ENCODE measurements at places on chromosomes 4 and X.

DNA sequence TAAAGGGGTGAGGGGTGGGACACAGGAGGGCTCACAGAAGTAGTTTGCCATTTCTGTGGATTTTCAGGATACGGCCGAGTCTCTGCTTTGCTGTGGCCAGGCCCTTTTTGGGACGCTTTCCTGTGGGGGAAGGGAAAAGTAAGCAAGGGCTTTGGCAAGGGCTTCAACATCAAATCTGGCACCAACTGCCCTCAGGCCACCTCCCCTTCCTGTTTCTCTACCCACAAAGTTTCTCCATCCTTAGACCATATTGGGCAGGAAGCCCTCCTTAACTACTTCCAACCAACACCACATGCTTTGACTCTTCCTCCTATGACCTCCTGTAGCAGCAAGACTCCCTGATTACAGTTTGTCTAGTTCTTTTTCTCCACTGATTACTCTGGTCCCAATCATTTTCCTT, 105.1 kb downstream of the PHF8 start:
- DNase-seq = no peak

GRCh38 chrX:134801267-134801666, 143.0 kb upstream of the PLAC1 start:
- no peak for DNase-seq

DNA sequence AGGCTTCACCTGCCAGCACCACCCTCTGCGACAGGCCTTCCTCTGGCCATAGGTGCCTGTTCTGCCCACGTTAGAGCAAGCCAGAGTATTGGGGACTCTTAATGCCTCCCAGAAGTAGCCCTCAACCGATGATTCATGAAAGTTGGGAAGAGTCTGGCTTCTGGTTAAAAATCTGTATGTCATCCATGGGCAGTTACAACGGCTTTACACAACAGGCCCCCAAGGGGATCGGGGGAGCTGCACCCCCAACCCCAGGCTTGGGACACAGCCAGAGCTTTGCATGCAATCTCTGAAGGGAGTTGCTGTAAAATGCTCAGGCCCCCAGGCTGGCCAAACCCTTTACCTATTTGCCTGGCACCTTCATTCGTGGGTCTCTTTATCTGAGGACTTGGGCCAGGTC, 5.4 kb upstream of the CYTL1 start:
- DNase-seq = no peak

DNA sequence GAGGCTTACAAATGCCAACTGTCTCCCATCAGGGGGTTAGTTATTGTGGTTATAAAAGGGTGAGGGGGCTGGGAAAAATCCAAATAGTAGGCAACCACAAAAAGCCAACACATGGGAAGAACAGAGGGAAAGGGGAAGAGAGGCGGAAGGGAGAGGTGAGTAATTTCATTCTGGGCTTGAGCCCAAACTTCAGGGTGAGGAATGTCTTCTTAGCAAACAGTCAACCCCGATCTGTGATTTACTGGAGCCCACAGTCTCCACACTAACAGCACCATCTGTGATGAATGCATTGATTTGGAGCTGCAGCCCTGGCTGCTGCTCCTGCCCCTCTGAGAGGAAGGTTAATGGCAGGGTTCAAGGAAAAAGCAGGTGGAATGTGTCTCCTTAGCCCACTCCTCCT, 162.2 kb upstream of the GPR101 start:
- DNase-seq = no peak

GRCh38 chrX:55120761-55121358, 32.0 kb downstream of the PAGE2 start:
- DNase-seq = no peak

DNA sequence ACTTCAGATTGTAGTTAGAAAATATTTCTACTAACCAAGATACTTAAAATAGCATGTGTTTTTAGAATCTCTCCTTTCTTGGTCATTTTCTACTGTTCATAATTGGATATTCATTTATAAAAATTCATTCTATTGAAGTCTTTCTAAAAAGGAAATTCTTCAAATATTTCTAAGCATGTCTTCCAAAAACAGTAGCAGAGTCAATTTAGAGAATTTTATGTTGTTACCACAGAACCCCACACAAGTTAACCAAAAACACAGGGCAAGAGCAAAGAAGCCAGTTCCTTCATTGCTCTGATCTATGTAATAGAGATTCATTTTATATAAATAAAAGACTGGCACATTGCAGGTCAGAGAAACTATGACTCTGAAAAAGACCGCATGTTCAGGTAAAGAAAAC, 345.1 kb upstream of the PITX2 start:
- DNase-seq = no peak

GRCh38 chr4:10762561-10762960, 78.0 kb upstream of the CLNK start:
- DNase-seq = no peak

GRCh38 chrX:30504309-30504708, 73.3 kb downstream of the TASL start:
- peak; percentile 30 for DNase-seq

GRCh38 chr4:17636341-17636695, 21.9 kb downstream of the MED28 start:
- no peak for DNase-seq

DNA sequence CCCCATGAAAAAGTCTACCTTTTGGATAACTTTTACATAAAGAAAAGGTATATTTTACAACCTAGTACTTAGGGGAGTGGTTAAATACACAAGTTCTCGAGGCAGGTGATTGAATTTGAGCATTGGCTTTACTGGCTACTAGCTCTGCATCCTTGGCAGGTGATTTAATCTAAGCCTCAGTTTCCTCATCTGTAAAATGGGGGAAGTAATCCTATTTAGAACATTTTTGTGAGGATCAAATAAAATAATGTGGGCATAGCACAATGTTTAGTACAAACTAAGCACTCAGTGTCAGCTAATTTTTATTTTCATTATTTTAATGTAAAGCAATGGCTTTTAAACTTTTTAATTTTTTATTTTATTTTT, 102.9 kb downstream of the CEP135 start:
- DNase-seq = no peak

DNA sequence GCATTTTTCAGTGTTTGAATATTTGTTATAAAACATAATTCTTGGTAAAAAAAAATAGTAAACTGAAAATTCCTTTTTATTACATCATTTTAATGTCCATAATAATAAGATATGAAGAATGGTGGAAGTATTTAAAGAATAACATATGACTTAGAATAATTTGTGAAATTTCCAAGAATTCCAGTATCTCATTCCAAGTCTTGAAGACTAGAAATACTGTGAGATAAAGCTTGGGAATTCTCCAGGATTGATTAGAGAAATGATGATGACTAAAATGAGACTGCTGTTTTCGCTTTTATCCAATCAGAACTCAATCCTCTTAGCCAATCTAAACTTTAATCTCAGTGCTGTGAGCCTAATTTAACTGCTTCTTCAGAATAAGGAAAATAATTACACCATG, 184.2 kb upstream of the HCCS start:
- no peak for DNase-seq

DNA sequence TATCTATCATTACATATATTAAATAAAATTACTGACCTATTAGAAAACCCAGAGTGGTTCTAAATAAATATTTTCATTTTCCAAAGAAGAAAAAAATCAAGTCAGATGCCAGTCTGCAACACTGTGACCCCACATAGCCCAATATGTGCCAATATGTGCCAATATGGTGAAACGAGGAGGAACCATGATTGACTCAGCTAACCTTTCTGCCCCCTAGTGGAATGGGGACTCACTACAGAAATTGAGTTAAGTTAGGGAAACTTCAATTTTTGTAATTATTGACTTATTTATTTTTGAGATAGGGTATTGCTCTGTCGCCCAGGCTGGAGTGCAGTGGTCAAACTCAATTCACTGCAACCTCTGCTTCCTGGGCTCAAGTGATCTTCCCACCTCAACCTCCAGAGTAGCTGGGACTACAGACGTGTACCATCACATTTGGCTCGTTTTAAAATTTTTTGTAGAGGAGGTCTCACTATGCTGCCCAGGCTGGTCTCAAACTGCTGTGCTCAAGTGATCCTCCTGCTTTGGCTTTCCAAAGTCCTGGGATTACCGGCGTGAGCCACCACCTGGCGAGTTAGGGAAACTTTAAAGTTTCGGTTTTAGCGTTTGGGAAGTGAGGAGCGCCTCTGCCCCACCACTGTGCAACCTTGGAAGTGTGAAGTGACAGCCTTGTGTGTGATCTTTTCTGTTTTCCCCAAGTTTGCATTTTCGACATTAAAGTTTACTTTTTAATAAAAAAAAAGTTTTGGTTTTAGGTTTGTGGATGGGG, 116.8 kb upstream of the SHISA3 start:
- DNase-seq = peak; percentile 37

DNA sequence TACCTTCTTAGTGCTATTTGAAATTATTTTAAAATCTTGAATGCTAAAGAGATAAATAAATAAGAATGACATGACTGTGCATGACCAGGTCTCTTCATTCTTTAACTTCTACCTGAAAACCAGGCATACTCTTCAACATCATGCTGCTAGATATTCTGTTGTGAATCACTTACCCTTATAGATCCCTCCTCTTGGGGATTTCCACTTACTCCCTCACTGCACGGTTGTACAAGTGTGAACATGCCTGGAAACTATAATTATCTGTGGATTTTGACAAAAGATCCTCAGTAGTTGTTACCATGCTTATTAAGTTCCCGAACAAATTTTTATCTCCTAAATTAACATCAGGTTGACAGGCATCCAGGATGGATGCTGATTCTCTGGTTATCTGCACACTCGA, 54.3 kb downstream of the ADGRL3 start:
- no peak for DNase-seq

- DNase-seq = no peak
These were observed 213.9 kb downstream of the SPOCK3 start for GRCh38 chr4:167020410-167020809.

DNA sequence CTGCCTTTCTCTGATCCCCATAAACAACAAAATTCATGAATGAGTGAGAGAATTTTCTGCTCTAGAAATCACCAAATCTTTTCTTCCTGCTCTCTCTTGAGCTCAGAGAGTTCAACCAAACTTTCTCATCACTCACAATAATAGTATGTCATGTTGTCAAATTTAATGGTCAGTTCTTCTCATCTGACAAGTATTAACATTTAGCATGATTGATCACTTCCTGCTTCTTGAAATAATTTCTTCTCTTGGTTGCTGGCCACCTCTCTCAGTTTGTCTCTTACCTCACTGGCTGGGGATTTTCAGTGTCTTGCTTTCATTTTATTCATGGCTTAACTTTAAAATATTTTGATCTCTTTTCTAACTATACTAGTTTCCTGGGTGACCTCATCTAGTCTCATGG, 25.5 kb upstream of the FGF5 start:
- no peak for DNase-seq

DNA sequence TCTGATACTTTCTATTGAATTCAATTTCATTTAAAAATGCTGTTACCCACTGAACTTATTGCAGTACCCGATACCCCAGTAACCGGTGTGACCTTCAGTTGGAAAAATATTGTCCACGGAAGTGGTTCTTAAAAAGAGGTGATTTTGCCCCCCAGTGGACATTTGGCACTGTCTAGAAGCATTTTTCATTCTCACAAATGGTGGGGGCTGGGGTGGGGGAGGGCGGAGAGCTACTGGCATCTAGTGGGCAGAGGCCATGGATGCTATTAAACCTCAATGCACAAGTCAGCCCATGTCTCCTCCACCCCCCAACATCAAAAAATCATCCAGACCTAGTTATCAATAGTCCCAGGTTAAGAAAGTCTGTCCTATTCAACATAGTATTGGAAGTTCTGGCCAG, 19.6 kb upstream of the CHM start:
- DNase-seq = no peak

GRCh38 chr4:179097741-179098140, 1655.5 kb upstream of the AGA start:
- no peak for DNase-seq

GRCh38 chr4:113499696-113500095, 261.8 kb downstream of the CAMK2D start:
- DNase-seq = no peak

DNA sequence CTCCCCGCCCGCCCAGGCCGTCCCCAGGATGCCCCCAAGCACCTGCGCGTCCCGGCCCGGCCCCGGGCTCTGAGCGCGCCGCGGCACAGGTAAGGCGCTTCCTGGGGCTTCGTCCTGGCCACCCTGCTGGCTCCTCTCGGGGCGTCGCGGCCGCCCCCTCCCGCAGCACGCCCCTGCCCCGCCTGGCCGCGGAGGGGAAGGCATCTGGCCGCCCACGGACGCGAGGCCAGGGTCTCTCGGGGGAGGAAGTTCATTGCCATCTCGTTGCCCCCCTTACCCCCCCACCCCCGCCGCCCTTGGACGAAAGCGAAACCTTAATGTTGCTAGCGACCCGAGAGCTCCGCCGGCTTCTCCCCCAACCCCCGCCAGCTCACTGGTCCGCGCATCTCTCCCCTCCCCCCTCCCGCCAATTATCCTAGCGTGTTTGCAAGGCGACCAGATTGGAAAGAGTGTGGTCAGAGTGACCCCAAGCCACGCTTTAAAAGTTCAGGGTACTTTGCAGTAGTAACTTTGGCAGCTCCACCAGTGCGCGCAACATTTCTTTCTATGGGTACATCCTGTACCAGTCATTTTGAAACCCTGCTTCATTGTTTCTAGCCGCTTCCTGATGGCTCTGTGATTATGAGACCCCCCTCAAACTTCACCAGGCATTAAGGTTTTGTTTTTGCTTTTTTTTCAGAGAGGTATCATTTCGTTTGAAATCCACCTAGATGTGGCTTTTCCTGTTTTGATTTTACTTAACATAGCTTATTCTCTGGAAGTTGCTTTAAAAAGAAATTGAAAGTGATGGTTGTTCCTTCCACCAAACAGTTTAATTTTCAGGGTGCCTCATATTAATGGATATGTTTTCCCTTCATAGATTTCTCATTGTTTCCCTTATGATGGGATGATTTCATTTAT, 626 bp downstream of the TBC1D1 start:
- DNase-seq = peak; percentile 91

DNA sequence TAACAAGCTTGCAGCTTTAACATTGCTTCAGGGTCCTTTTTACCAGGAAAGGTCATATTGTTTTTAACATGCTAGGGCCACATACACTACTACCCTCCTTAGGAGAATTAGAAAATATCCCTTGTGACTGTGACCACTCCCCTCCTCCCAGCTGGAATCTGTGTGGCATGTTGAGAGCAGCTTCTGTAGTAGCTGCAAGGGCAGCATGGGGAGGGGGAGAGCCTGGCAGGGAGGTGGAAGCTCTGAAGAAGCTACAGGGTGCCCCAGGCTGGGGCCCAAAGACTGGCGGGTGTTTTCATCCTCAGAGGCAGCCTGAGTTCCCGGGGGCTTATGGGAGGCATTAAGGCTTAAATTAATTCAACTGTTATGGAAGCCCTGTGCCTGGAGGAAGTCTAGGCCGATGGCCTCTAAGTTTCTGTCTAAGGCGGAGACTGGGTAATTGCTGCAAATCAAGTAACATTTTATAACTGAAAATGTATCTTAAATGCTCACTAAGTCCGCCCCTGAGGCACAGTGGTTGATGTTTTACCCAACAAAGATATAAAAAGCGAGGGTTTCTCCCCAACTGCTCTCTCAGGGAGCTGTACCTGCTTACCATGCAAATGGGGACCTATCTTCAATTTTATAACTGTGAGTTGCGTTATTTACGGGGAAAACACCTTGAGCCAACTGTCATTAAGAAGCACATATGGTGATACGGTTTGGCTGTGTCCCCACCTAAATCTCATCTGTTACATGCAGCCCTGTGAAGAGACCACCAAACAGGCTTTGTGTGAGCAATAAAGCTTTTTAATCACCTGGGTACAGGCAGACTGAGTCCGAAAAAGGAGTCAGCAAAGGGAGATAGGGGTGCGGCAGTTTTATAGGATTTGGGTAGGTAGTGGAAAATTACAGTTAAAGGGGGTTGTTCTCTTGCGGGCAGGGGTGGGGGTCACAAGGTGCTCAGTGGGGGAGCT, 37.4 kb upstream of the STS start:
- DNase-seq = no peak
